ENCODE measurements at places on chromosomes 11 and 22.

DNA sequence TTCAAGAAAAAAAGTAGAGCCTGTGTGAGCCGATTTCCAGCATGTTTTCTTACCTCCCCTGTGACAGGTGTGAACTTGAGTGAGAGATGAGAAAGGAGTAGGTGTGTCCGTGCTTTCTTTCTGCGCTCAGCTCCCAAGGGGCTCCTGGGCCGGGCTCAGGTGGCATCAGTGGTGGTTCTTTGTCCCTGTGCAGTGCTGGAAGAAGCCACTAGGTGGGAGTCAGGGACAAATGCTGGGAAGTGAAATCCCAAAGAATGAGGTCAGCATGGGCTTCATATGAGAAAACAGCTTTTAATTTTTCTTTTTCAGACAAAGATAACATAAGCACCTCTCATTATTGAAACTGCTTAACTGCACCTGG is 57.8 kb downstream of the PPFIBP2 start:
- peak; percentile 76 for DNase-seq

DNA sequence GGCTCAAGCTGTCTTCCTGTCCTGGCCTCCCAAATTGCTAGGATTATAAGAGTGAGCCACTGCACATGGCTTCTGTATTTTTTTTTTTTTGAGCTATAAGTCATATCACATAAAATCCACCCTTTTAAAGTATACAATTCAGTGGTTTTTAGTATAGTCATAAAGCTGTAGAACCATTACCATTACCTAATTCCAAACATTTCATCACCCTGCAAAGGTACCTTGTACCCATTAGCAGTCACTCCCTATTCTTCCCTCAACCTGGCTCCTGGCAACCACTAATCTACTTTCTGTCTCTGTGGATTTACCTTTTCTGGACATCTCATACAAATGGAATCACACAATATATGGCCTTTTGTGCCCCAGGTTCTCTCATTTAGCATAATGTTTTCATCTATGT is 84.5 kb downstream of the MTMR3 start:
- no peak for DNase-seq

GRCh38 chr22:50490531-50491308 is 4.1 kb downstream of the MIOX start:
- DNase-seq: no peak

DNA sequence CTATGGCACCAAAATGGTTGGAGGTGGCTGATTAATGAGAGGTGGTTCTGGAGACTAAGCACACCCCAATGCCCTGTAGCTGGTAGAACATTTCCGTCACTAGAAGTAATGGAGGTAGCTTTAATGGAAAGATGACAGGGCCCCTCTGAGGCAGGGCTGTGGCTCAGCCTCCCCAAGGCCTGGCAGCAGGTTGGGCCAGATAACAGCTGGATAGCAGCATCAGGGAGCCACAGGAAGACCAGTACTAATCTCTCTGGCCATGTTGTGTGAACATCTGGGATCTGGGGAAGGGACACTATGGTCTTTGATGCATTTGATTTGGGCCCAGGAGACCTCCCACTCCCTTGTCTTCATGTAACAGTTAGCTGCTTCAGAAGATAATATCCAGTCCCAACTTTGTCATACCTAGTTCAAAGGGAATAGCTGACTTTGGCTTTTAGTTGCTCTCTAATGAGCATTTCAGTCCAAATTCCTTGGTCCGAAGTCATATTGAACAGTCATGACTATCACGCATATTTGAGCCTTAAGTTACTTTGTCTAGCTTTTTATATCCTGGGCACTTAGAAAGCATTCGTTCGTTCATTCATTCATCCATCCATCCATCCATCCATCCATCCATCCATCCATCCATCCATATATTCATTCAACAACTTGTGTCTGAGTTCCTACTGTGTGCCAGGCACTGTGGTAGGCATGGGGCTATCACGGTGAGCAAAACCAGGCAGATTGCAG is 53.0 kb upstream of the LMO2 start:
- DNase-seq: no peak

DNA sequence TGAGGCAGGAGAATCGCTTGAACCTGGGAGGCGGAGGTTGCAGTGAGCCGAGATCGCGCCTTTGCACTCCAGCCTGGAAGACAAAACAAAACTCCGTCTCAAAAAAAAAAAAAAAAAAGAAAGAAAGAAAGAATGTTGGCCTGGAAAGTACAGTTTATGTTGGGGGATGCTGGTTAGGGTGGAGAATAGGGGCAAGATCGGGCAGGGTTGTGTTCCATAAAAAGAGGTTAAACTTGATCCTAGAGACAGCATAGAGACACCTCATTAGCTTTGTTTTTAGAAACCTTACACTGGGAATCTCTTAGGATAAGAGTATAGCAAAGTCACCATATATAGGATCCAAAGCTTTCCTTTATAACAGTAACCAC is 1.9 kb upstream of the FTH1 start:
- no peak for DNase-seq

DNA sequence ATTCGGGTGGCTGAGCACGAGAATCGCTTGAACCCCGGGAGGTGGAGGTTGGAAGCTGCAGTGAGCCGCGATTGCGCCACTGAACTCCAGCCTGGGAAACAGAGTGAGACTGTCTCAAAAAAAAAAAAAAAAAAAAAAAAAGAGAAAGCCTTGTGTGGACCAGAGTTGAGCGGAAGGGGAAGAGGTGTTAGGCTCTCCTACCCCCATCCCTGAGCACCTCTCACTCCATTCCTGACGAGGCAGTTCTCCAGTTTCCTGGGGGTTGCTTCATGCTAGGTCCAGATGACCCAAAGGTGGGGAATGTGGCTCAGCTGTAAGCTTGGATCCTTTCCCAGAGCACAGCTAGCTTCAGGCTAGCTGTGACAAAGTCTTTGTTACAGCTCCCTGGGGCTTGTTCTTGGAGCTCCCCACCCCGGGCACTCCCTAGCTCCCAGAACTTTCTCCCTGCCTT is 8.8 kb upstream of the DNAL4 start:
- peak; percentile 53 for DNase-seq

DNA sequence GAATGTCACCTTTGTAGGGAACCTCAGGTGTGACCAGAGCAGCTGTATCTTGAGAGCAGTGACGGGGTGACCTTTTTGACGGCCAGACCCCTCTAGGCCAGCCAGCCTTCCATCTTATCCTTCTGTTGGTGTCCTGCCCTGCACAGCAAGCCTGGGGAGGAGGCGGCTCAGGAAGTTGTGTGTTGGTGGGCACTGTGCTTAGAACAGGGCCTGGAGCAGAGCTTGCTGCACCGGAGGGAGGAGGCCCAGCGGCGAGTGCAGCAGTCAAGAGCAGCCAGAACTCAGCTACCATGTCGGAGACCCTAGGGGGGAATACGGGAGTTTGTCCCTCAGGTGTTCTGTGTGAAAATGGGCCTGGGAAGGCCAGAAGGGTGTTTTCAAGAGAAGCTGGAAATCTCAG is 129.4 kb downstream of the OSBP2 start:
- no peak for DNase-seq

DNA sequence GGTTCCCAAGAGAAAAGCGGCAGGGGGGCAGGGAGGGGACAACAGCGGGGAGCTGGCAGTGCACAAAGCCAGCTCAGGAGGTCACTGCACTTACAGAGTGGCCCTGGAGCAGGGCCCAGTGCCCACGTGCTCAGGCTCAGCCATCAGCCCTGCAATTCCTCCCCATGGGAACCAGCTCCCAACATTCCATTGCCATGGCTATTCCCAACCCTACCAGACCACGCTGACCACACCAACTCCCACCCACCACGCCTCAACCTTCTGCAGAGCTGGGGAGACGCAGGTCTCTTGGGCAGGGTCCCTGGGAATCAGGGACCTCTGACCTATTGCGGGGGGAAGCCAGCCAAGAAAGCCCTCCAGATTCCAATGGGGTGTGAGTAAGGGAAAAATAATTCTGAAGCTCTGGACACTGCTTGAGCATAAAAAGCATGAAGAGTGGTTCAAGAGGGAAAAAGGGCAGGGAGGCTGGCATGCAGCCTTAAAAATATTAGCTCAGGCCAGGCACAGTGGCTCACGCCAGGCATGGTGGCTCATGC is 38.3 kb upstream of the TFIP11 start:
- DNase-seq: peak; percentile 17

GRCh38 chr11:88861618-88862017 is 204.2 kb downstream of the GRM5 start:
- DNase-seq: no peak

DNA sequence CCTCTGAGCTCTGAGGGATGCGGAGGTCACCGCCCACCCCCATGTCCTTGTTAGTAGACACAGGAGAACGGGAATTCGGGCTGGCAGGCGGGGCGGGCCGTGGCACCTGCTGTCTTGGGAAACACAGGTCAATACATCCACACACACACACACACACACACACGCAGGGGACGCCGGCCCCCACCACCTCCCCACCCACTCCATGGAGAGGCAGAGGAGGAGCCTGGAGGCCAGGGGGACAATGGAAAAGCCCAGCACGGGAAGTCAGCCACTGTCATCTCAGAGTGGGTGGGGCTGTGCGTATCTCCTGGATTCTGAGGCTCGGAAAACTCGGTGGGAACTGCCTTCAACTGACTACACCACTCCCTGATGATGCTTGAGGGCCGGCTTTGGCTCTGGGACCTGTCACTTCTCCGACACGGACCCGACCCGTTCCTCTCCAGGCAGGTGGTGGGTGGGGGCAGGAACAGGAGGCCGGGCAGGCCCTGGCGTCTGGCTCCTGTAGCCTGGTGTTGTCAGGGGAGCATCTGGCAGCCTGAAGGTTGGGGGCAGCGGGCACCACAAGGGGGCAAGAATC is 18.5 kb upstream of the TMEM184B start:
- no peak for DNase-seq

- no peak for DNase-seq
Measured at GRCh38 chr22:35192129-35192918, 65.0 kb upstream of the HMGXB4 start.
